Non-pigmented ciliary epithelial cell (primary cell): ENCODE measurements at places on chromosomes 13 and 19.

GRCh38 chr13:75180805-75181455 lies 301.0 kb downstream of the TBC1D4 start:
- DNase-seq = peak; percentile 27

- DNase-seq = no peak
Observed at GRCh38 chr13:34647379-34648150, 294.5 kb upstream of the NBEA start.

DNA sequence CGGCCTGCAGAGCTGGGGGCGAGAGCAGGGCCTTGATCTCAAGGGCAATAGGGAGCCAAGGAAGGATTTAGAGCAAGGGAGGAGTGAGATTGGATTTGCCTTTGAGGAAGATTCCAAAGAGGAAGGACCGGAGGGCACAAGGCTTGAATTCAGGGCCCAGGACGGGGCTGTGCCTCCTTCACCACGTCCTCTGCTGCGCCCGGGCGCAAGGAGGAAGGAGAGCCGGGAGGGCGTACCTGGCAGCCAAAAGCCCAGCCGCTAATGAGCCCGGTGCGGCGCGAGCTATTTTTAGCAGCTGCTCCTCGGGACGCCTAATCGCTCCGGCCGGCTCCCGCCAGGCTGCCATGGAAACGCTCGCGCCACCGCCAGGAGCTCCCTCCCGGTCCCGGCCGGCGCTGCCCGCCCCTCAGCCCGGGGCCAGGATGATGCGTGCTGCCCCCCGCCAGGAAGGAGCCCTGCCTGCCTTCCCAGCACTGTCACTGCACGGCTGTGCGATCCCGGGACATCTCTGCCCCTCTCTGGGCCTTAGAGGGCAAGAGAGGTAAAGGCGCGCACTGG lies 31.3 kb downstream of the TINCR start:
- DNase-seq = no peak

- DNase-seq = no peak
Observed at GRCh38 chr19:18741124-18742121, 49.7 kb downstream of the COMP start.

DNA sequence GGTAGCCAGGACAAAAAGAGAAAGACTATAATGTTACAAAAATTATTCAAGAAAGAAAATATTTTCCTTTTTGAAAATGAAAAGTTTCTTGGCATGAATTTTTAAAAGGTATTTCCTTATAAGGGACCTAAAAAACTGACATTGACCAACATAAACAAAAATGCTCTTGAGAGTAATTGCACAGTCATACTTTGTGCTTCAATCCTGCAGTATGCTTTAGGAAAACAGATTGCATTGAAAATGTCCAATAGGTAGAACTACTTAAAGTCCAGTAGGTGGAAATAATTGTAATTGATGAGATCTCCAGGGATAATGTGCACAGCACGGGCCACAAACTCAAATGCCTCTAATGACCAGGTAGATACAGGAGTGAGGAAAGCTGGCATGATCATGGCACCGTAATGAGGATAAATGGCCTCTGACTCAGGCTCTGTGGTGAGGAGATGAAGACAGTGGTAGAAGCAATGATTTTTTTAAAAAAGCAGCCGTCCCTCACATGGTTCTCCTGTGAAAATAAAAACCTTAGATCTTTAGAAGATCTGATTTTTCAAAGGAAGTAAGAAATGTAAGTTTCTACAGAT lies 278.0 kb downstream of the ITGBL1 start:
- no peak for DNase-seq

GRCh38 chr19:30785458-30786137 lies 413.4 kb downstream of the ZNF536 start:
- DNase-seq = no peak

DNA sequence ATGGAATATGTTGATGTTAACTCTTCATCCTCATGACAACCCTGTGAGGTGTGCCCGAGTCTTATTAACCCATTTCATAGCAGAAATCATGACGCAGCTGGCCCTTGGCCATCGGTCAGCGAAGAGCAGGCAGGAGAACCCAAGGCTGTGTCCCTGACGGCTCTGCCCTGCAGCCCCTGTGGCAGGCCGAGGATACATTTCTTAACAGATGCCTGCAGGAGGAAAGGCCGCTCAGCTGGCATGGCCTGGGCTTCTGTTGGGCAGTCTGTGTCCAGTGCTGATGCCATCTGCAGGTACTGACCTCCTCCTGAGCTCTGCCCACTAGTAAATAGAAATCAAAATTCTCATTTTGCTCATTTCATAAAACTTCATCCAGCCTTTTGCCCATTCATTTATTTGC lies 35.4 kb upstream of the MCF2L start:
- no peak for DNase-seq
